ENCODE measurements at places on chromosomes 3 and 15.

GRCh38 chr15:30990036-30990435 is 1.4 kb downstream of the MTMR10 start:
- DNase-seq: no peak

- no peak for DNase-seq
Measured at GRCh38 chr3:89452066-89452465, 344.6 kb downstream of the EPHA3 start.

DNA sequence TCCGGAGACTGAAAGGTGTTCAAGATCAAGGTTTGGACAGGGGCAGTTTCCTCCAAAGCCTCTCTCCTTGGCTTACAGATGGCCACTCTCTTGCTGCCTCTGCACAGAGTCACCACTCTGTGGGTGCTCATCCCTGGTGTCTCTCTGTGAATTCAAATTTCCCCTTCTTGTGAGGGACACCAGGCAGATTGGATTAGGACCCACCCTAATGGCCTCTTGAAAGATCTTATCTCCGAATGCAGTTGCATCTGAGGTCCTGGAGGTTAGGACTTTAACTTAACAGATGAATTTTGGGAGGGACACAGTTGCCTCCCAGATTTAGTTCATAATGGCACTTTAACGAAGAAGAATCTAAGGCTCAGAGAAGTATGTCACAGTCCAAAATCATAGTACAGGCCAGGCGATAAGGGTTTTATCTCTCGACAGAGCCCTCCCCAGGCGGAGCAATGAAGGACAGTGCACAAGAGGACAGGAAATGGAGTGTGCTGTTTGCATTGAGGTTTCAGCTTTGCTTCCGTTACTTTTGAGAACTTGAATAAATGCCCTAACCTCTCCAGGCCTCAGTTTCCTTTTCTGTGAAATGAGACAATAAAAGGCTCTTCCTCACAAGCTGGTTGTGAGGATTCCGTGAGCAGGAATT is 38.9 kb upstream of the KIF23 start:
- no peak for DNase-seq

DNA sequence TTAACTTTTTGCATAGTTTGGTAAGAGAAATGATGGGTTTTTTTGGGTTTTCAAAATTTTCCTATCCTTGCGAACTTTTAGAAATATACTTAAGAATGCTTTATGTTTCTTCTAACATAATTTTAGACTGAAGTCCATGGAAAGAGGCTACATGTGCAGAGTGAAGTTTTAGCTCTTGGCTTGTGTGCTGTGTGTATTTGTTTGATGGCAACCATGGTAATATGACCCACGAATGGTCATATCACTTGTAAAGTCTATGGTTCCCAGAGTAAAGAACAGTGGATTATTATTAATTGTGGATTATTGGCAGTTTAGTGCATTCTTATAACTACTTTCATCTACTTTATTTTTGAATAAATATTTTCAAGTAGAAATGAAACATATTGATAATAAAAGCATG is 124.0 kb upstream of the GOLGA6L4 start:
- DNase-seq: no peak

DNA sequence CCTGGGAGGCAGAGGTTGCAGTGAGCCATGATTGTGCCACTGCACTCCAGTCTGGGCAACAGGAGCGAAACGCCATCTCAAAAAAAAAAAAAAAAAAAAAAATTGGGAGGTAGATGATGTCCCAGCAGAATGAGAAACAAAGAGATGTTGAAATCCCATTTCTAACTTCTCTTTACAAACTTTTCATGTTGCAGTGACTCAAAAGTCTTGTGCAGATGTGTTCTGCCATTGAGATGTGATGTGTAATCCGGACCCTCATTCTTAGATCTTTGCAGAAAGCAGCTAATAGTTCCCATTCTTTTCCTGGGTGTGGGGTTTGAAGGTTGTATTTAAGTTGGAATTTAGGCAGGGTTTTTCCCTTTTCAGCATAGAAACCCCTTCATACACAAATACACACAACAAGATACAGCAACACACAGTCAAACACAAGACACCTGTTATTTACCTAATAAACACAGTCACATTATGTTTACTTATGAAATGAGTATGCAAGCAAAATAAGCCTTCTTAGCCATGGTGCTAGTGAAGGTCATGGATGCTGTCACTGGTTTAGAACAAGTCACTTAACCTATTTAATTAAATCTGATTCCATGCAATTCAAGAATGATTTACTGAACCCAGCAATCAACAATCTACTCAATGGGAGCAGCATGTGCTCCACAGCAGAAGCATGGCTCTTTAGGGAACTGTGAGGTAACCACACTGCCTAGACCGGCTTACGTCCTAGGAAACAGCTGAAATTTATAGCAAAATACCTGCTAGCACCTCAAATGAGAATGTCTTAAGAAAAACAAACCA is 14.9 kb downstream of the SIAH2 start:
- DNase-seq: no peak

- DNase-seq: no peak
Measured at GRCh38 chr3:155135003-155135402, 54.9 kb downstream of the MME start.

GRCh38 chr15:31127596-31128261 is 26.2 kb upstream of the TRPM1 start:
- no peak for DNase-seq

All from GM18507 (cell line).